ENCODE measurements at places on chromosomes 11 and 22. TPM values are rescaled to one million over a fixed set of nuclear protein-coding genes. Genes with fewer than 3 reads are reported as not detected.

- no peak for DNase-seq
Observed at GRCh38 chr22:39169797-39170466, 17.5 kb upstream of the CBX7 start.

DNA sequence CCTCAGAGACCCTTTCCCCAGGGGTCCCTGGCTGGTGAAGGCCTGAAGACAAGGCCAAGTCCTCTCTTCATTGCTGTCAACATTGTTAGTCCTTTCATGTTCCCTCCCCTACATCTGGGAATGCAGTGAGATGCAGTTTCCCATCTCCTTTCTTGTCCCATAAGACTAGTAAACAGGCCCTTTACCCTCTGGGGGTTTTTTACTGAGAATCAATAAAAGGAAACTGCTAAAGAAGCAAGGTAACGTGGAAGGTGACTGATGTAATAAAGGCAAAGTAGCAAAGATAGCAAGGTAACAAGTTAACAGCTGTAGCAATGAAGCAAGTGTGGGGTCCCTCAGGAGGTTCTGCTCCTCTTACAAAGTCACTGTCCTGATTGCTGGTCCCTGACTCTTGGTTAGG, 37.3 kb downstream of the TEAD1 start:
- no peak for DNase-seq

- no peak for DNase-seq
Observed at GRCh38 chr11:25225078-25225477, 728.2 kb downstream of the LUZP2 start.

DNA sequence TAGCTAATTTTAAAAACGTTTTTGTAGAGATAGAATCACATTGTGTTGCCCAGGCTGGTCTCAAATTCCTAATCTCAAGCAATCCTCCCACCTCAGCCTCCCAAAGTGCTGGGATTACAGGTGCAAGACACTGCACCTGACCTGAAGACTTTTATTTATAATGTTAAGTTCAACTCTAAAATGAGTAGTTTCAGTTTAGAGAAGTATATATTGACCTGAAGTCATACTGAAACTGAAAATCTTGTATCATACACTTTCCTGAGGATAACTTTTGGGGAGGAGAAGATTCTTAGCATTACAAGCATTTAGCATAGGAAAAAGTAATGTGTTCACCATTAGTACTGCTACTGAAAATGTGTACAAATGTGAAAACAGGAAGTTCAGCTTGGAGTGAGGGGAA, 249.3 kb downstream of the CASP12 start:
- DNase-seq = no peak

SCN3B gene
- total RNA-seq = 0.78 TPM

DNA sequence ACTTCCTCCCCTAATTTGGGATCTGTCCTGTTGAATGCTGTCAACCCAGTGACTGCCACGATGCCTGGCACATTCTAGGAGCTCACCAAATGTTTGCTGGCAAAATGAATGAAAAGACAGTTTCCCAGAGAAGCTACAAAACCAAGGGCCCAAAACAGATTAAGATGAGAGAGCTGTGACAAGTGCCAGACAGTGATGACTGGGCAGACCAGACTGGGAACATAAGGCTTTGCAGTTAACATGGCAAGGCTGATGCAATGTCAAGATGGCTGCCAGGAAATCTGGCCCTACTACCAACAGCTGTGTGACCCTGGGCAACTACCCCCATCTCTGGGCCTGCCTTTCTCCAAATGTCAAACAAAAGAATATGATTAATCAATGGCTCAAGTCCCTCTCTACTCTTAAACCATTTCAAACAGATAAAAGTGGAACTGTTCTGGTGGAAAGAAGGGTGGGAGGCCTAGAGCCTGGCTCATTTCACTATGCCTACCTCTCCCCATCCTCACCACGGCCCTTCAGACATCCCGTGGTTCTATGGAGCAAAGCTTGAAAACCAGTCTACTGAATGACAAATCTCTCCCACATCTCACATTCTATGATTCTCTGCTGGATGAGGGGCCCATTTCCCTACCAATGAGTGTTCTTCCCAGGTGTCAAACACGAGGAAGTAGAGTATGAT, 12.8 kb downstream of the AP1B1 start:
- DNase-seq = no peak

GRCh38 chr11:111634981-111635705, 32.9 kb downstream of the SIK2 start:
- DNase-seq = no peak

CEP126 gene
- total RNA-seq = 4.0 TPM

DNA sequence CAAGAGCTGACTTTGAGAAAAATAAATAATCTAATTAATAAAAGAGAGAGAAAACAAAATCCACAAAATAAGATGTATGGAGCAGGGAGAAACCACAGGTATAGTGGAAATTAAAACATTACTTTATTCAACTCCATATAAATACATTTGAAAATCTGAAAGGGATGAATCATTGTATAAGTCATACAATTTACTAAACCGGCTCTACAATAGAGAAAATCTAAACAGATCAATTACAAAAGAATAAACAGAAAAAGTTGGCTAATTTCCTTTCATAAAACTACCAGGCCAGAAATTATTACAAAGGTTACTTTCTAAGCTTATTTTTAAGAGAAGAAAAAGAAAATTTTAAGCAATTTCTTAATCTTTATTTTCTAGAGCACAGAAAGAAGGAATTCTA, 51.3 kb upstream of the DRD2 start:
- DNase-seq = no peak

DNA sequence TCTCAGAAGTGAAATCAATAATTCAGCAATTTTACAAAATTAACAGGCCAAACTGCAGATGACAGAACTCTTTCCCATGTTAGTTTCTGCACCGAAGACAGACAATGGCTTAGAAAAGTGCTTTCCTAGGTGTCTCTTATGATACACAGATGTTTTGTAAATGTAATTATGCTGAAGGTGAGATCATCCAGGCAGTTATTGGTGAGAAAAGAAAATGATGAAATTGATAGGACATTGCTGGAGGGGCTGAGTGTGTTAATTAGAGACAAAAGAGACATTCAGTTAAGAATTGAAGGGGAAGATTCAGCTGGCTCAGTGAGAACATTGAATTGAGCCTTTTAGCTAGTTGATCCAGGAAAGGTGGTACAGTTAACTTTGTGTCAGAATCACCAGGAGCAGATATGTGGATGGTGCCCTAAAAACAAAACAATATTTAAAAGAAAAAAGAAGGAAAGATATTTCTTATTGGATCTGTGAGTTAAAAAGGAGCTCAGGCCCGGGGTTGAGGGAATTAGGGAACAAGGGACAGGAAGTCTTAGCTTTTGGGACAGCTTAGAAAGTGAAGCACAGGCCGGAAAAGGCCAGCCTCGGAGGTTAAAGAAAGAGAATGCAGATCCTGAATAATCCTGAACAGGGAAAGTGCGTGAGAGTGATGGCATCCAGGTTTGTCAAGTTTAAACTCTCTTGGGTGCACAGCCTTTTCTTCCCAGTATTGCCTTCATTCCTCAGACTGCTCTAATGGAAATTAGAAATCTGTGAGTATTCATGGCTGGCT, 16.9 kb downstream of the ARHGAP42 start:
- no peak for DNase-seq

VSIG2 gene
- total RNA-seq = not detected

DNA sequence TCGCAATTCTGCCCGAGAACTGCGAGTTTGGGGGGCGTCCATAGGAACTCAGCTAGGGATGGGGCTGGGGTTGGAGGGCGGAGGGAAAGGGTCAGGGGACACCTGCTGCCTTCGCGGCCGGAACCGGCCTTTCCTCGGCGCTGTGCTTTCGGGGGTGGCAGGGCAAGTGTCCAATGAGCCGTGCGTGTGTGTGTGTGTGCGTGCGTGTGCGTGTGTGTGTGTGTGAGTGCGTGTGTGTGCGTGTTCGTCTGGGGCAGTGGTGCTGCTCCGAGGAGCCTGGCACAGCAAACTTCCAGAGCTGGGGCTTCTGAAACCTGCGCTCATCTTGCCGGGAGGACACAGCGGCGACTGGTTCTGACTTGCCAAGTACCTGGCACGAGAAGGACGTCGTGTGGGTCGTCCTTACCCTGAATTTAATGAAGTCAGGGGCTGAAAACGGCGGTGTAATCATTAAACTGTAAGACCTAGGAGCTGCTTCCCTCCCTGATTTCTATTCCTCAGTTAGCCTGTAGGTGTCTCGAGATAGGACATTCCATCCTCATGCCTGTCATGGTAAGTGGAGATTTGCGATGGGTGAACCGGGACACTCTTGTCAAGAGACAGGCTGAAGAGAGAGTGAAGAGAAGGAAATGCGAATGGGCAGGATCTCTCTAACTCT, 27.0 kb upstream of the AMOTL1 start:
- peak; percentile 44 for DNase-seq

MMP27 gene
- total RNA-seq = not detected

DNA sequence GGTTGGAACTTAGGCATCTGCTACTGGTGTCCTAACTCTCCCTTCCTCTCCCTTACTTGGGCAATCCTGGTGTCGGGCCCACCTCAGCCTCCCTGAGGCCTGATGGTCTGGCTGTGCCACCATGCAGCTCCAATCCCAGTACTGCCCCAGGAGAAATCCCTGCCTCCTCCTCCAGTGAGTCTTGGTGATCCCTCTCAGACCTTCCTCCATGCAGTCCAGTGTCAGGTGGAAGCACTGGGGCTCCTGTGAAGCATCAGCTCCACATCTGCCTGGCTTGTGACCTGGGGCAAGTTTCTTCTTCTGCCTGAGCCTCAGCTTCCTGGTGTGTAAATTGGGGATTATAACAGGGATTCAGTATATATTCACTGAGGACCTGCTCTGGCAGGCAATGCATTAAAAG, 1.8 kb upstream of the PELI3 start:
- no peak for DNase-seq

SLC22A25 gene
- not detected for total RNA-seq

ARRB1 gene
- 41.0 TPM for total RNA-seq

GRCh38 chr11:131808470-131808869, 438.1 kb downstream of the NTM start:
- DNase-seq = no peak

DNA sequence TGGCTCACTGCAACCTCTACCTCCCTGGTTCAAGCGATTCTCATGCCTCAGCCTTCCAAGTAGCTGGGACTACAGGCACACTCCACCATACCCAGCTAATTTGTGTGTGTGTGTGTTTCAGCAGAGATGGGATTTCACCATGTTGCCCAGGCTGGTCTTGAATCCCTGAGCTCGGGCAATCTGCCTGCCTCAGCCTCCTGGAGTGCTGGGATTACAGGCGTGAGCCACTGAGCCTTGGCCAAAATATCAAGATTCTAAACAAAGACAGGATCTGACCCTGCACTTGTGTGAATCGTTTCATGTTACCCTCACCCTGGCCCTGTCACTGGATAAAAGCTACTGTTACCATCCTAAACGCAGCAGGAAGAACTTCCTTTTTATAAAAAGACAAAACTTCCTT, 15.6 kb upstream of the THY1 start:
- no peak for DNase-seq

- DNase-seq = no peak
Observed at GRCh38 chr11:90288212-90288821, 65.5 kb upstream of the CHORDC1 start.

CHKA gene
- 72.1 TPM for total RNA-seq

RAG2 gene
- not detected for total RNA-seq

DNA sequence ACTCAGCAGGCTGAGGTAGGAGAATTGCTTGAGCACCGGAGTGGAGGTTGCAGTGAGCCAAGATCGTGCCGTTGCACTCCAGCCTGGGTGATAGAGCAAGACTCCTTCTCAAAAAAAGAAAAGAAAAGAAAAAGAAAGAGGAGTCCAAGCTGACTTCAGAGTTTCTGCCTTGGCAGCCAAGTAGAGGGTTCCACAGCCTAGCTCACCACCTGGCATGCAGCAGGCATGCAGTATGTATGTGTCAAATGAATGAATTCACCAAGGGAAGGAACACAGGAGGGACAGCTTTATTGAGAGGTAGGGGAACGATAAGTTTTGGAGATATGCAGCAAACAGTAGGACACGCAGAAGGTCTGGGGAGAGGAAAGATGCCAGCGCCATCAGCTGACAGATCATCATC, 230.4 kb downstream of the BUD13 start:
- no peak for DNase-seq

GRCh38 chr11:36352922-36353321, 56.8 kb downstream of the PRR5L start:
- no peak for DNase-seq

- peak; percentile 34 for DNase-seq
Observed at GRCh38 chr22:48153726-48154125, 1391.3 kb downstream of the TBC1D22A start.

- no peak for DNase-seq
Observed at GRCh38 chr11:66187453-66187852, 81.0 kb upstream of the RAB1B start.

KRTAP5-11 gene
- total RNA-seq = not detected

GRCh38 chr11:3052109-3052479, 5.1 kb downstream of the CARS1 start:
- DNase-seq = no peak

GPR83 gene
- not detected for total RNA-seq

NCR3LG1 gene
- 2.6 TPM for total RNA-seq

GRCh38 chr11:95305705-95306104, 74.7 kb upstream of the SESN3 start:
- no peak for DNase-seq

- no peak for DNase-seq
Observed at GRCh38 chr22:24178021-24178431, 3.3 kb upstream of the SUSD2 start.

- DNase-seq = peak; percentile 49
Observed at GRCh38 chr11:119093942-119094815, 7.5 kb downstream of the DPAGT1 start.

PARVG gene
- total RNA-seq = 8.8 TPM

RPS13 gene
- 660 TPM for total RNA-seq

DNA sequence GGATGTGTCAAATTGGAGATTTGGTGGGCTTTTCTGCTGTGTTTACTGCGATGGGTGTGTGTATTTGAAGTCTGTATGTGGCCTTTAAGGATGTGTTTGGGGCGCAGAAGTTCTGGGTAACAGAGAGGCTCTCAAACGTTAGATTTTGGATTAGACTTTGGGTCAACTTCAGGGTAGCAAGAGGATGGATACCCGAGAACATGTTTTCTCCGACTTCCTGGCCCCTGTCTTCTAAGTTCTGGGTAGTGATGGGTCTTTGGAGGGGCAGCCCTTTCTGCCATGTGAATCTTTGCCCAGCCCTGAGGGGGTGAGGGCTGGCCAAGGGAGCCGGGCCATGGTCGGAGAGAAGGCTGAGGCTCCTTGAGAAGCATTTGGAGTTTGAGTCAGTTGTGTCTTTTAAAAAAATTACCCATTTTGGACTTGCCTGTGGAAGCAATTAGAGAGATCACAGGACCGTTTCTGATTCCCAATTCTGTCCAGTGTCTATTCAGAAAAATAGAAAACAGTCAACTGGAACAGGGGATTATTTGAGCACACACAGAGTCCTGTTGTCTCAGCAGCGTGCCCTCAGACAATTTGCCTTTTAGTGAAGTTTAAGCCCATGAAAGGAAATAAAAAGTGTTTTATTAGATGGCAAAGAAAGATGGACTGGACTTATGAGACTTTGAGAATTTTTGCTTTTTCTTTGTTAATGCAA, 114.4 kb downstream of the PTPRJ start:
- no peak for DNase-seq

- DNase-seq = no peak
Observed at GRCh38 chr22:30829901-30830550, 135.4 kb downstream of the OSBP2 start.
